ENCODE measurements at places on chromosomes 4 and X. TPM values are rescaled to one million over a fixed set of nuclear protein-coding genes. Genes with fewer than 3 reads are reported as not detected.

Gene FABP2
- total RNA-seq = not detected

Gene SSX2B
- total RNA-seq = not detected

Gene IL21
- total RNA-seq = not detected

Gene ATOH1
- not detected for total RNA-seq

Gene MFAP3L
- 110 TPM for total RNA-seq

Gene SNCA
- 25.6 TPM for total RNA-seq

Gene SLC49A3
- 33.8 TPM for total RNA-seq

Gene ANKRD17
- 64.1 TPM for total RNA-seq

Gene MAP9
- 1.8 TPM for total RNA-seq

Gene TMEM35A
- not detected for total RNA-seq

Gene TREX2
- total RNA-seq = 129 TPM

Gene IL2RG
- total RNA-seq = 14.0 TPM

Gene CHRDL1
- 6.9 TPM for total RNA-seq

Gene PPEF2
- not detected for total RNA-seq

Gene LAS1L
- total RNA-seq = 19.4 TPM

Gene LINC00632
- 81.7 TPM for total RNA-seq

Gene POF1B
- 449 TPM for total RNA-seq
